ENCODE measurements at places on chromosomes 2 and 18. TPM values are rescaled to one million over a fixed set of nuclear protein-coding genes. Genes with fewer than 3 reads are reported as not detected.

GRCh38 chr18:59861009-59861408 is 38.8 kb upstream of the PMAIP1 start:
- H3K36me3 ChIP-seq, result no peaks in the 10 kb centered on the region
- no peak overlapping the region for H3K27ac ChIP-seq
- H3K27me3 ChIP-seq, result no peaks in the 10 kb centered on the region
- no peaks in the 10 kb centered on the region for H3K4me1 ChIP-seq
- no peak for DNase-seq
- no peak overlapping the region for H3K4me3 ChIP-seq

DNA sequence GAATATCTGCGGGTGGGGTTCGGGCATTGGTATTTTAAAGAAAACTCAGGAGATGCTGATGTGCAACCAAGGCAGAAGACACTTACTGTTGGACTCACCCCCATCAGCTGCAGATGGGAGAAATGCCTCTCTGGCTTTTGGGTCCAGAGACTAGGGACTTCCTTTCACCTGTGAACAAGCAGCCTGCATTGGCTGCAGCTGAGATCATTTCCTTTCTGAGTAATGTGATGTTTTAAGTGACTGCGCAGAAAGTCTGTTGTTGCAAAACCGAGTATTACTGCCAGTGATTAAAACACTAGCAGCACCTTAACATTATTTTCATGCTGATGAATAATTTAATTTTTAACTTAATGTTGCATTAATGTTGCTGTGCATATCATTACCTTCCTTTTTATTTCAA is 143.0 kb downstream of the TSN start:
- no peaks in the 10 kb centered on the region for H3K36me3 ChIP-seq
- H3K27ac ChIP-seq, result no peak overlapping the region
- no peak overlapping the region for H3K4me3 ChIP-seq
- H3K27me3 ChIP-seq, result peaks cover 3% of the 10 kb centered on the region
- H3K4me1 ChIP-seq, result no peaks in the 10 kb centered on the region

GRCh38 chr18:52422985-52423601 is 83.1 kb downstream of the DCC start:
- DNase-seq, result no peak
- H3K36me3 ChIP-seq, result no peaks in the 10 kb centered on the region
- no peak overlapping the region for H3K27ac ChIP-seq
- H3K27me3 ChIP-seq, result peaks cover 3% of the 10 kb centered on the region

GRCh38 chr2:66781804-66782203 is 346.9 kb downstream of the MEIS1 start:
- H3K4me3 ChIP-seq, result no peak overlapping the region
- H3K27me3 ChIP-seq, result peaks cover 5% of the 10 kb centered on the region
- no peak for DNase-seq
- no peaks in the 10 kb centered on the region for H3K36me3 ChIP-seq
- H3K27ac ChIP-seq, result no peak overlapping the region
- no peaks in the 10 kb centered on the region for H3K4me1 ChIP-seq

DNA sequence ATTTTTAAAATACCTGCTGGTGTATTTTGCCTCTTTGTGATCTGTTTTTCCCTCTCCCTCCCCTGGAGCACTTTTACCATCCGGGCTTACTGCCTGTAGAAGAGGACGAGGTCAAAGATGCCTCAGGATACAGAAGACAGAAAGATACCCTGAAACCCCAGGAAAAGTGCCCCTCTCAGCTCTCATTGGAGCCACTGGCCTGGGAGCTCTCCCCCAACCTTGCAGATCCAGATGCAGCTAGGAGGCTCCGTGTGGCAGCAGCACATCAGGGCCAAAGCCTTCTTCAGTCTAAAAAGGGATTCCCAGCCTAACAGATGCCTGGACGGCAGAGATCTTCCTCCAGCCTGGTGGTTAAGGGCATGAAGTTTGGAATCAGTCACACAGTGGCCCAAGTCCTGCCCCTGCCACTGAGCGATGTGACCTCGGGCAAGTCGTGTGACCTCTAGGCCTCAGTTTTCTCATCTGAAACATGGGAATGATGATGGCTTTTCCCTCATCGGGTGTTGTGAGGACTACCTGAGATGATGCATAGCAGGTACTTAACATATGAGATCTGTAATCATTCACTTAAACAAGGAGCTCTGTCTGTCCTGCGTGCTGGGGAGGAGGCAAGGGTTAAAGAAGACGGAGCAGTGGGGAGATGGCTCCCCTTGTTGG is 239.4 kb downstream of the DYSF start:
- DNase-seq, result no peak
- H3K4me1 ChIP-seq, result no peaks in the 10 kb centered on the region
- no peaks in the 10 kb centered on the region for H3K36me3 ChIP-seq
- peaks cover 4% of the 10 kb centered on the region for H3K27me3 ChIP-seq
- no peak overlapping the region for H3K4me3 ChIP-seq
- H3K27ac ChIP-seq, result no peak overlapping the region

- no peak for DNase-seq
- H3K36me3 ChIP-seq, result peaks cover 4% of the 10 kb centered on the region
- no peaks in the 10 kb centered on the region for H3K27me3 ChIP-seq
- H3K4me3 ChIP-seq, result no peak overlapping the region
- no peaks in the 10 kb centered on the region for H3K4me1 ChIP-seq
These were observed 19.3 kb downstream of the GEMIN6 start for GRCh38 chr2:38797250-38797676.

DNA sequence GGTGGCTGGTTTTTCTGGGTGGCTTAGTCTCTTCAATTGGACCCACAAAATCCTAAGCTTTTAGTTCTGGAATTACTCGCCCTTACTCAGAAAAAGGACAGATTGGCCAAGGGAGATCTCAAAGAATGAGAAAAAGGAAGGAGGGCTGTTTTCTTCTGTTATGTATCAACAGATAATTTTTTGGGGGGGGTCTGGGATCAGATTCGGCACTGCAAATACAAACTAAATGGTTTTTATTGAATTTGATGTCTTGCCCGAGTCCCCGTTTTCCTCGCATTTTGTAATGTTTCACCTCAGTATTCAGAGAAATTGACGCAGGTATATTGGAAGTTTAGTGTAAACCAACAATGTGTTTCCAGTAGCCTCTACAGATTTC is 762 bp downstream of the YIPF4 start:
- no peak for DNase-seq
- peak overlapping the region; percentile 99 for H3K27ac ChIP-seq
- peaks cover 41% of the 10 kb centered on the region for H3K4me1 ChIP-seq

DNA sequence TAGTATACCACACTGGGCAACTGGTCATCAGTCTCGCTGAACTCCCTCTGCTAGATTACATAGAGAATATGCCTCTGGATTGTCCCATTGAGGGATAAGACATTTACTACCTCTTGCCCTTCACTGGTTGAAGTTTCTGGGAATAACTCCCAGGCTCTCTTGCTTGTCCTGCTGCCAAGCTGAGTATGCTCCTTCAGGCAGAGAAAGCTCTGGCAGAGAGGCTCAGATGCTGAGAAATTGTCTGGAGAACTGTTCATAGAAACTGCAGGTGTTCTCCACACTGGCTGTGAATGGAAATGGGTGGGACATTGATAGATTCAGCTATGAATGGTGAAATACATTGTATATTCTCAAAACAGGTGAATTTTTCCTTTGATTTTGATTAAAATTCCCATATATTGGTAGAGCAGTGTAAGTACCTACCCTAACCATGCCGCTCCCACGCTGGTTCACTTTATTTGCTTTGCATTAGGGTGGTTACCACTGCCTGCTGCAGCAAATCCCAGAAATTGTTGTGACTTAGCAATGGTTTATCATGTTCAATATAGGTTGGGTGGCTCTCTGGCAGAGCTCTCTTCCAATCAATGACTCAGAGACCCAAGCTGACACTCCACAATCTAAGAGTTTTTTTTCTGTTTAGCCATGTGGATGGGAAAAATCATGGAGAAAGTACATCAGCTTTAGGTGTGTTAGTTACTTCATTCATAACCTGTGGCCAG is 36.7 kb downstream of the FAM117B start:
- H3K27ac ChIP-seq, result no peak overlapping the region
- DNase-seq, result no peak
- H3K36me3 ChIP-seq, result no peaks in the 10 kb centered on the region
- no peak overlapping the region for H3K4me3 ChIP-seq

- no peaks in the 10 kb centered on the region for H3K36me3 ChIP-seq
- H3K27me3 ChIP-seq, result peaks cover 3% of the 10 kb centered on the region
- H3K4me1 ChIP-seq, result no peaks in the 10 kb centered on the region
- no peak overlapping the region for H3K4me3 ChIP-seq
These were observed 368.8 kb downstream of the PLCL1 start for GRCh38 chr2:198173242-198173641.

- no peak for DNase-seq
- H3K4me1 ChIP-seq, result no peaks in the 10 kb centered on the region
- H3K4me3 ChIP-seq, result no peak overlapping the region
- no peaks in the 10 kb centered on the region for H3K36me3 ChIP-seq
- H3K27me3 ChIP-seq, result no peaks in the 10 kb centered on the region
These were observed 334.3 kb downstream of the FIGN start for GRCh38 chr2:163401481-163401880.

DNA sequence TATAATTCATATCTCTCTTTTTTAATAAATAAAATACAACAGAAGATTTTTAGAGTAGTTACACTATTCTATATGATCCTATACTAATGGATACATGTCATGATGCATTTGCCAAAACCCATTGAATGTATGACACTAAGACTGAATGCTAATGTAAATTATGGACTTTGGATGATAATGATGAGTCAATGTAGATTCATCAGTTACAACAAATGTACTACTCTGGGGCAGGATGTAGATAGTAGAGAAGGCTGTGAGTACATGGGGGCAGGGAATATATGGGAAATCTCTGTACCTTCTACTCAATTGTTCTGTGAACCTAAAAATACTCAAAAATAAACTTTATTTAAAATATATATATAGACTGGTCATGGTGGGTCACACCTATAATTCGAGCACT is 45.6 kb upstream of the NEDD4L start:
- peaks cover 10% of the 10 kb centered on the region for H3K27me3 ChIP-seq
- H3K36me3 ChIP-seq, result no peaks in the 10 kb centered on the region
- H3K4me1 ChIP-seq, result no peaks in the 10 kb centered on the region
- no peak overlapping the region for H3K27ac ChIP-seq

- DNase-seq, result peak; percentile 66
- no peaks in the 10 kb centered on the region for H3K27me3 ChIP-seq
- peaks cover 31% of the 10 kb centered on the region for H3K4me1 ChIP-seq
- peak within 1 kb of the TSS; percentile 95 for H3K4me3 ChIP-seq
- no peaks in the 10 kb centered on the region for H3K36me3 ChIP-seq
These were observed at the start of gene RIF1 for GRCh38 chr2:151409601-151410484. Gene RIF1 (plus strand): TSS chr2:151409902. CDS start chr2:151410424, 522 bp downstream.

DNA sequence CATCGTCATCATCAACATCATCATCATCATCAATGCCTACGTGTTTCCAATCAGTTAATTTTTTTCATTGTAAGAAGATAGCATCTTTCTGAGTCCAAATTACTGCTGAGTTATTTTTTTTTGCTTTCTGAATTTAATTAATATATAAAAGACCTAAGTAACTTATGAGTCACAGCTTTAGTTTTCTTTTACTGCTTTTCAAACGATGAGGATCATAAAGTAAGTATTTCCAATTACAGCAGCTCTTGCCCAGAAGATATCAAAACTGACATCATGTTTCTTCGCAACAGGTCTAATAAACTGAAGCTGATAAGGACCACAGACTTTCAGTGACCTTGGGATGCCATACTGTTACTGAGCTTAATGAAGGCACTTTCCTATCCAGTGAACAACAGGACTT is 442.2 kb downstream of the DSEL start:
- DNase-seq, result no peak
- H3K36me3 ChIP-seq, result no peaks in the 10 kb centered on the region
- H3K27me3 ChIP-seq, result no peaks in the 10 kb centered on the region
- no peak overlapping the region for H3K27ac ChIP-seq
- H3K4me1 ChIP-seq, result no peaks in the 10 kb centered on the region

FOSL2 gene
- 54.3 TPM for polyA plus RNA-seq

NMUR1 gene
- 54.4 TPM for polyA plus RNA-seq

ACTG2 gene
- not detected for polyA plus RNA-seq

WDR35 gene
- polyA plus RNA-seq, result 2.7 TPM

UXS1 gene
- polyA plus RNA-seq, result 47.5 TPM

SP140L gene
- polyA plus RNA-seq, result 26.4 TPM

ZBTB7C gene
- polyA plus RNA-seq, result not detected

Measured in immature natural killer cell (primary cell).